Left lung (tissue), 14 donors: ENCODE measurements at places on chromosomes 2 and 18. TPM values are rescaled to one million over a fixed set of nuclear protein-coding genes. Genes with fewer than 3 reads are reported as not detected.

GRCh38 chr18:29096079-29096770 lies 919.3 kb upstream of the CDH2 start:
- H3K27me3 ChIP-seq: no peaks in the 10 kb centered on the region
- H3K4me1 ChIP-seq: no peaks in the 10 kb centered on the region
- no peak for DNase-seq
- no peak overlapping the region for H3K27ac ChIP-seq
- H3K4me3 ChIP-seq: no peak overlapping the region
- no peaks in the 10 kb centered on the region for H3K36me3 ChIP-seq

DNA sequence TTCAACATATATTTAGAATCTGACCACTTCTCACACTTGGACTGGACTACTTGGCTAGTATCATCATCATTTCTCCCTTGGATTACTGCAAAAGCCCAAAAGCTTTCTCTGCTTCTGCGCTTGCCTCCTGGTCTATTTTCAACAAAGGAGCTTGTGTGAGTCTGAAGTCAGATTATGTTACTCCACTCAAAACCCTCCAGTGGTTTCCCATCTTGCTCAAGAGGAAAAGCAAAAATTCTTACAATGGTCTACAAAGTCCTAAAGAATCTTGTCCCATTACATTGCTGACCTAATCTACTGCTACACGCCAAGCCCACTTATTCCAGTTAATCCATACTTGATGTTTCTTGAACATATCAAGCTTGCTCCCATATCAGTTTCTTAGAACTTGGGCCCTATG lies 9.6 kb downstream of the PREPL start:
- H3K4me3 ChIP-seq: no peak overlapping the region
- H3K27ac ChIP-seq: peak overlapping the region; percentile 13
- peaks cover 12% of the 10 kb centered on the region for H3K4me1 ChIP-seq
- no peak for DNase-seq

DNA sequence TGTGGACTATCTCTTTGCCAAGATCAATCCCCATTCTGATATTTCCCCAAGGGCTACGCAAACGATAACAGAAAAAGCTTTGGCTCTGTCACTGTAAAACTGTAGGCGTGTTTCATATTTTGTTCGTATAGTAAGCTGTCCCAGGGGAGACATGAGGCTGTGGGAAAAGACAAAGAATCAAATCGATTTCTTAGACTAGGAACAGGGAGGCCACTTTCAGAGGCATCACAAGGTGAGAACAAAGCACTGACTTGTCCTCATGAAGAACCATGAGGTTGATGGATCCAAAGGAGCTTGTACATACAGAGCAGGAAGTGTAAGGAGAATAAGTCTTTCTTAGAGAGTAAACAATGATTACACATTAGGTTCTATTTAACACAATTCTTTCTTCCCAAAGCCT lies 255.7 kb downstream of the HNMT start:
- H3K4me1 ChIP-seq: no peaks in the 10 kb centered on the region
- H3K27ac ChIP-seq: no peak overlapping the region
- H3K27me3 ChIP-seq: no peaks in the 10 kb centered on the region
- H3K4me3 ChIP-seq: no peak overlapping the region

DNA sequence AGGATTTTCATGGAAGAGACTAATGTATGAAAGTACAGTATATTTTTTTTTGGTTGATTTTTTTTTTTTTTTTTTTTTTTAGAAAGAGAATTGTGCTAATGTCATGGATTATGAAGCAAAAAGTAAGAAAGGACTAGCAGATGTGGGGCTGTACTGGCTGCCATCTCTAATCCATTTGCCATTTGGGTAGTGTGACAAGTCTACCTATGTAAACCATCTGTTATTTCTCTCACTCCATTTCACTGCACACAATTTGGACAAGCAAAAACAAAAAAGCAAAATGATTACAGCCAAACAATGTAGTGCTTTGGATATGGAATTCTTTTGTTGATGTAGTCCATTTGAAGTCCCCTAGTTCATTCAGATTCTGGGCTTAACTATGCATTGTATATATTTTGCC lies 1355.4 kb downstream of the LRP1B start:
- no peaks in the 10 kb centered on the region for H3K36me3 ChIP-seq
- DNase-seq: no peak
- H3K4me1 ChIP-seq: no peaks in the 10 kb centered on the region
- no peaks in the 10 kb centered on the region for H3K27me3 ChIP-seq
- no peak overlapping the region for H3K27ac ChIP-seq

AKAIN1 gene
- total RNA-seq: not detected

BARD1 gene
- 14.4 TPM for total RNA-seq

- no peaks in the 10 kb centered on the region for H3K4me1 ChIP-seq
- H3K27me3 ChIP-seq: no peaks in the 10 kb centered on the region
- H3K36me3 ChIP-seq: no peaks in the 10 kb centered on the region
- no peak overlapping the region for H3K27ac ChIP-seq
These were observed 20.8 kb upstream of the VIT start for GRCh38 chr2:36675579-36676282.

UGT1A8 gene
- not detected for total RNA-seq

- no peak overlapping the region for H3K27ac ChIP-seq
- no peaks in the 10 kb centered on the region for H3K27me3 ChIP-seq
- no peaks in the 10 kb centered on the region for H3K4me1 ChIP-seq
- no peak for DNase-seq
These were observed 343.8 kb downstream of the CYRIA start for GRCh38 chr2:16321872-16322271.

DNA sequence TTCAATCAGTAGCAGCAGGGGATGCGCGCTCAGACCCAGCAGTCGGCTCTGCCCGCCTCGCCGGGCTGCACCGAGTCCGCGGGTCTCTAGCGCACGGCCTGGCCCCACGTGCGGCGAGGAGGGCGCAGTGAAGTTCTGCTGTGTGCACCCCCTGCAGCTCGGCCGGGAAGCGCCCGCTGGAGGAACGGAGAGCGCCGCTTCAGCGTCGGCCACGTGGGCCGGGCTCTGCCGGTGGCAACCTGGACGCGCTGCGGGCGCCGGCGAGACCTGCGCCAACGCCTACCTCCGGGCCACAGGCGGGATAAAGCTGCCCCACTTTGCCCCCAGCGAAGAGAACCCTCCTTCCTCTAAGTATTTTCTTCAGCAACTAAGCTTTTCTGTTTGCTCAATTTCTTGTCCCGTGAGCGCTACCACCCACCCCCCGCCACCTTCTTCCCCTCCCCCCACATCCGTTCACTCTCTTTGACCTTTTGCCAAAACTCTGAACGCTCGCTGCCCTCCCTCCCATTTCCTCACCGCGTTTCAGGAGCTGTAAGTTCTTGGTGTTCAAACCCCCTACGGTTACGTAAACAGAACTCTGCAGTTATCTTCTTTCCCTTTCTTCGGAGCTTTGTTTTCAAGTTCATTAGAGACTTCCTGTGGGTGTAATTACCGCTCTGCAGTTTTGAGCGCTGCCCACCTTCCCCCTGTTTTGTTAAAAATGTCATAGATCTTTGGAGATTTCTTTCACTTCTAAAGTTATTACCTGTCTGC lies 42.6 kb upstream of the EDAR start:
- peak; percentile 63 for DNase-seq
- H3K4me3 ChIP-seq: peak overlapping the region; percentile 48
- H3K27ac ChIP-seq: no peak overlapping the region
- no peaks in the 10 kb centered on the region for H3K27me3 ChIP-seq
- peaks cover 25% of the 10 kb centered on the region for H3K4me1 ChIP-seq
- no peaks in the 10 kb centered on the region for H3K36me3 ChIP-seq

DNA sequence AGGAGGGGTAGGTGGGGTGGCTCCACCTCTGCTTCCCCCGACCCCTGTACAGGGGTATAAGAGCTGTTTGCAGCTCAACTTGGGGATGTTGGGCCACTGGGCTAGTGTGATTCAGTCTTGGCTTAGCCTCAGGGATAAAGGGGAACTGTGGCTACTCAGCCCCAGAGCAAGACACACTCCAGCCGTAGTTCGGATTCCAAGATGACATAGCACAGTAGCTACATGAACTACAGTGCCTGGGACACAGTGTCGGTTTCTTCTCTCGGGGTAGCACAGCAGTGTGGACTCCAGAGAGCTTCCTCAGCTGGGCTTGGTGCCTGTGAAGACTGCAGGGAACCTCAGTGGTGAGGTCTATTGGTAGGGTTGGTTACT lies 21.1 kb downstream of the CARF start:
- H3K4me3 ChIP-seq: no peak overlapping the region
- H3K27me3 ChIP-seq: no peaks in the 10 kb centered on the region
- no peaks in the 10 kb centered on the region for H3K4me1 ChIP-seq
- H3K27ac ChIP-seq: no peak overlapping the region
- no peak for DNase-seq

C1QL2 gene
- not detected for total RNA-seq
